ENCODE measurements at places on chromosomes 16 and 17.

- DNase-seq = peak; percentile 28
Observed at GRCh38 chr16:31186176-31186575, 6.2 kb downstream of the FUS start.

GRCh38 chr16:80746231-80746630, 58.2 kb downstream of the CDYL2 start:
- DNase-seq = no peak

GRCh38 chr17:42049834-42050392, 488 bp downstream of the C17orf113 start:
- no peak for DNase-seq

- no peak for DNase-seq
Observed at GRCh38 chr17:2697611-2698162, 13.9 kb downstream of the CLUH start.

DNA sequence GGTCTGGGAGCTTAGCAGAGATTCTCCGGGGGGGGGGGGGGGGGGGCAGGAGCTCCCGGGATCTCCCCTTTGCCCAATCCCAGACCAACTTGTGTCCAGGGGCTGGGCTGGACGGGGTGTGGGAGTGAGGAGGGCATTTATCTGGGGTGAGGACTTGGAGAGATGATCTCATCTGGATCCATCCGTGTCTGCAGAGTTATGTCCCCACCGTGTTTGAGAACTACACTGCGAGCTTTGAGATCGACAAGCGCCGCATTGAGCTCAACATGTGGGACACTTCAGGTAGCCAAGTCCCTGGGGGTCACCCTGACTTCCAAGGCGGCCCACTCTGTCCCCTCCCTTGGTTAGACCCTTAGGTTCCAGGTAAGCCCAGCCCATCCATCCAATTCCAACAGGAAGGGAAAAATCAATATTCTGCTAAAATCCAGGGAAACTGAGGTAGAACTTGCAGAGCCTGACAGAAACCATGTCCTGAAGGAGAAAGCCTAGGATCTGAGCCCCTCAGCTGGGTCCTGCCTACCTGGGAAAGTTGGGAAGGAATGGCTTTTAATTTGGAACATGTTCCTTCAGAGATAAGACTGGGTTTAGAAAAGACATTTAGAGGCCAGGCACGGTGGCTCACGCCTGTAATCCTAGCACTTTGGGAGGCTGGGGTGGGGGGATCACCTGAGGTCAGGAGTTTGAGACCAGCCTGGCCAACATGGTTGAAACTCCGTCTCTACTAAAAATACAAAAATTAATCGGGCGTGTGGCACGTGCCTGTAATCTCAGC, 921 bp downstream of the RND2 start:
- DNase-seq = no peak

GRCh38 chr16:83701494-83701893, 106.3 kb upstream of the HSBP1 start:
- no peak for DNase-seq

DNA sequence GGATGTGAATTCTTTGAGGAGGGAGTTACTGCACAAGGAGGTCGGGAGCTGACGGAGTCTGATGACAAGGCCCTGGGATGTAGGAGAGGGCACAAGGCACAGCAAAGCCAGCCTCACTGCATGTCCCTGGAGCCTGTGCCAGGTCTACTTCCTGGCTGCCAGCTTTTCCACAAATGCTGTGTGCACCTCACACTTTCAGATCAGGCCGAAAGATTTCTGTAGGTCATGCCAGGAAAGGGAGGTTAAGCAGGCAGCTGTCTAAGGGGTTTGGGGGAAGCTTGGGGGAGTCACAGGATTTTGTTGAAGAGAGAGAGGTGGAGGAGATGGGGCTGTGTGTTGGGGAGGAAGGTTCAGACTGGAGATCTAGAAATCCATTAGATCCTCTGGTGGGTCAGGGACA, 792.5 kb downstream of the KCNJ18 start:
- no peak for DNase-seq

DNA sequence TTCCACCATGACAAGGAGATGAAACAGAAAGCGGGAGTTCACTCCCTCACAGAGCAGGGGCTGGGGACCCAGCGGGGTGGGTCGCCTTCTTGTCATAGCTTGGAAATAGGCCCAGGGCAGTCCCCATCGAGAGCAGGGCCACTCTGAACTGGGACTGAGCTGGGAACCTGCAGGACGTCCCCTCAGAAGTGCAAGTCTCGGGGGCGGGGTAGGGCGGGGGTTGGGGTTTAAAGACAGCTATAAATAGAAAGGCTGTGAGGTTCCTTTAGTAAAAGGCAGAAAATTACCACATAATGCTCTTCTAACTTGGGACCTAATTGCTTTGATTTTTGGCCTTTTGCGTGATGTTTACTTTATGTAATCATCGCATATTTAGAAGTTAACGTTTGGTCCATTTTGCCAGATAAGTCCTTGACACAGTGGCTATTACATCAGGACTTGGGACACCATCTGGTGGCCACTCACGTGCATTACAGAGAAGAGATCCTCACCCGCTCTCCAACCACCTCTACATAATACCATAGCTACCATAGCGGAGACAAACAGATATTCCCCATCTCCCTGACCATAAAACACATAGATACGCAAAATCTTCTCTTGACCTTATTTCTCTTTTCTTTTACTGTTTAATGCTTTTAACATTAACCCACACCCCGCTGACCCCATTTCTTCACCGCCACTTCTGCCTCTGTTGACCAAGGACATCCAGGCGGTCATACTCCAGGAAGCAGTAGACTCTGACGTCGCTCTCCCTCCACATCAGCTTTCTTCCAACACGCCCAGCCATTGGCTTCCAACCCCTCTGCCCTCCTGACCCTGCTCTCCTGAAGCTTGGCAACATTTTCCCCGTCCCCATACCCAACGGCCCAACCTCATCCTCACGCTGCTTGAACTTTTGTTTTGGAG, 27.5 kb upstream of the PIK3R6 start:
- peak; percentile 72 for DNase-seq

Data from CD4-positive, alpha-beta T cell treated with Interleukin-17A for 1 hour (primary cell).